HFF-Myc (cell line): ENCODE measurements at places on chromosomes 6 and 20.

DNA sequence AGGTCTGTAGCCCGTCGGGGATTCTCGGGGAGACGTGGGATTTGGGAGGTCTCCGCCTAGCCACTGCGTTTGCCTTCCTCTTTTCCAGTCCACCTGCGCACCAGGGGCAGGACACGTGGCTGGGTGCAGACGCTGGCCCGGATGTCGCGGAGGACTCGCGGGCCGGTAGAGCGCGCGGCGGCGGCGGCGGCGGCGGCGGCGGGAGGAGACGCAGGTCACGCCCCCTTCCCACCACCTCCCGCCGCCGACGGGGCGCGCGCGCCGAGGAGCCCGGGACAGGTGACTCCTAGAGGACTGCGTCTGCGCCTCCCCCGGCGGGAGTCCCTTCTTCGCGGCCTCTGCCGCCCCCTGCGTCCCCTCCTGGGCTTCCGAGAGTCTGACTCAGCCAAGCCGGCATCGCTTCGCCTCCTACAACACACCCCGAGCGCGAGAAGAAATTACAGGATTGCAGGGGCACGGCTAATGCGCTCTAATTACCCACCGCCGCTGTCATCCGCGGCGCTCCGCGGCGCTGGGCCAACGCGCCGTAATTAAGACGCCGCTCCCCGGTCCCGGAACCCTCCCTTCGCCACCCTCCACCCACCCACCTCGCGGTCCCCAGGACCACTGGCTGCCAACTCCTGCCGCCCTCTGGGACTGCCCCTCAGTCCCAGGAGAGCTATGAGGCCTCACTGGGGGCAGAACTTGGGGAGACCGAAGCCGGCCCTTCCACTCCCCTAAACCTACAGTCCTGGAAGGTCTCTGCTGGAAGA, 124.5 kb downstream of the MRPL14 start:
- DNase-seq, result no peak

GRCh38 chr20:39136798-39137197, 174.7 kb downstream of the DHX35 start:
- no peak for DNase-seq

- no peak for DNase-seq
Observed at GRCh38 chr6:157542414-157543160, 161.6 kb downstream of the ZDHHC14 start.

GRCh38 chr6:17006543-17006942, 95.3 kb upstream of the STMND1 start:
- no peak for DNase-seq

DNA sequence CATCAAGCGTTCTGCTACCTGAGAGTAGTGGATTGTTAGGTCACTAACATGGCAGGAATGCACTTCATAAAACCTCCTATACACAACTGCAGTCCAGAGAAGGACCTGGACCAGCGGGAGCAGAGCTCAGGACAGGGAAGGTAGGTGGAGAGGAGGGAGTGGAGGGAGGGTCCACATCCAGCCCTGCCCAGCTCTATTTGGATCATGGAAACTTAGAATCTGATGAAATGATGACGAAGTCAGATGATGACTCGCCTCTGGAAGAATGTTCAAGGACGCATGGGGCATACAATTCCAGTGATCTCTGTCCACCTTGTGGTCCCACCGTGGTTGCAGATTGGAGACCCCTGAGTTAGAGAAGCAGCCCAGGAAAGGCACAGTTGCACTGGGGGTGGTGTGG, 68.8 kb downstream of the CLIC5 start:
- no peak for DNase-seq

GRCh38 chr6:89729818-89730217, 89.8 kb downstream of the MDN1 start:
- no peak for DNase-seq

GRCh38 chr20:15396026-15396425, 1058.6 kb upstream of the FLRT3 start:
- DNase-seq, result no peak

GRCh38 chr6:27242589-27243265, 4.8 kb upstream of the PRSS16 start:
- no peak for DNase-seq

DNA sequence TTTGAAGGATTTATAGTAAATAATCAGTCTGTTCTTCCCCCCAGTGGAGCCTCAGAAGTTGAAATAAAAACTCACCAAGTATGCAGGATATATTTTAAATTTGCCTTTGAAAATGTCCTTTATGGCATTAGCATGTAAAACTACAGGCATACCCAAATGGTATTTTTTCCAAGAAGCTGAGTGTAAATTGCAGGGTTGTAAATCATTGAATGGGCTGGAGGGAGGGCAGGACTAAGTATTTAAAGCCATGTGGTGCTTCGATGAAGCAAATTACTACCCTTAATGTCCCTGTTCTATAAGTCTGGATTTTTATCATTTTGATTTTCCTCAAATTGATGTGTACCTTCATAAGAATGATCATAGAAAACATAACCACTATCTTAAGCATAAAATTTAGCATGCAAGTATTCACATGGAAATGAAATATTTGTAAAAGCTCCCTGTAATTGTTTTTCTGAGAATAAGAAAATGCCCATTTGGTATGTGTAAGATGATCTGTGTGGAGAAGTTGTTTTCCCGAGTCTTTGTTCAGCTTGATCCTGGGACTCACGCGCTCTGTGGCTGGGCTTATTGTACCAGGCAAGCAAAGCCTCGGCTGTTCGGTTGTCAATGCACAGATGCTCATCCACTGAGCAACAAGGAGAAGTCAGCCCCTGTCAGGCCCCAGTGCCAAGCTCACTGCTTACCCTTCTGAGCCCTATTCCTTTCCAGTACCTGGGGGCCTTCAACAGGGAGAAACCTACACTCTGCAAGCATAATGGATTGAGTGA, 66.7 kb downstream of the CD164 start:
- DNase-seq, result no peak

DNA sequence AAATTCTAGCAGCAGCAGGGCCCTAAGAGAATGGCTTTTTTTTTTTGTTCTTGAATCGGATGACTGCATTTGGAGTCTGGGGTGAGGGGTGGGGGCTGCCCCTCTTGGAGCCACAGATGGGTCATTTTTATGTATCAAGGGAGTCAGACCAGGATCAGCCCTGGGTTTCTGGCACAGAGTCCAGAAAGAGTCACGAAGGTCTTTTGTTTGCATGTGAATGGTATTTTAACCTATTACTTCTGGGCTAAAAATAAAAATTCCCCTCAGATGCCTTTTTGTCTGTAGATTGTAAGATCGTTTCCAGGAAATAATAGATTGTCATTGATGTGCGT, 72.5 kb downstream of the PHACTR3 start:
- DNase-seq, result no peak

GRCh38 chr6:136975089-136975715, 53.1 kb downstream of the SLC35D3 start:
- DNase-seq, result no peak

GRCh38 chr20:53934421-53935343, 135.7 kb downstream of the BCAS1 start:
- DNase-seq, result no peak

DNA sequence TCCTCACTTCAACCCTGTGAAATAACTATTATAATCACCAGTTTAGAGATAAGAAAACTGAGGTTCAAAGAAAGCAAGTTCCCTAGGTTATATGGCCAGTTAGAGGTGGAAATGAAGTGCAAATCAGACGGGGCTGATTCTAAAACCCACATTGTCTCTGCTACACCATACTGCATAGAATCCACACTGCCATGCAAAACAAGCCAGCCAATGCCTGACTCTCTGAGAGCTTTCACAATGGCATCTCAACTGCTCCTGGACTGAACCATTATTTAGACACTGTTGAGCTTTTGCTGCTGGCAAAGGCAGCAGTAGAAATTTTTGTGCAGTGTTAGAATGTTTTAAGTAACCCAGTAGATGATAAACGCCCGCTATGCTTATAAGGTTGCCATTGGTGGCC, 195.2 kb upstream of the CNR1 start:
- DNase-seq, result no peak

DNA sequence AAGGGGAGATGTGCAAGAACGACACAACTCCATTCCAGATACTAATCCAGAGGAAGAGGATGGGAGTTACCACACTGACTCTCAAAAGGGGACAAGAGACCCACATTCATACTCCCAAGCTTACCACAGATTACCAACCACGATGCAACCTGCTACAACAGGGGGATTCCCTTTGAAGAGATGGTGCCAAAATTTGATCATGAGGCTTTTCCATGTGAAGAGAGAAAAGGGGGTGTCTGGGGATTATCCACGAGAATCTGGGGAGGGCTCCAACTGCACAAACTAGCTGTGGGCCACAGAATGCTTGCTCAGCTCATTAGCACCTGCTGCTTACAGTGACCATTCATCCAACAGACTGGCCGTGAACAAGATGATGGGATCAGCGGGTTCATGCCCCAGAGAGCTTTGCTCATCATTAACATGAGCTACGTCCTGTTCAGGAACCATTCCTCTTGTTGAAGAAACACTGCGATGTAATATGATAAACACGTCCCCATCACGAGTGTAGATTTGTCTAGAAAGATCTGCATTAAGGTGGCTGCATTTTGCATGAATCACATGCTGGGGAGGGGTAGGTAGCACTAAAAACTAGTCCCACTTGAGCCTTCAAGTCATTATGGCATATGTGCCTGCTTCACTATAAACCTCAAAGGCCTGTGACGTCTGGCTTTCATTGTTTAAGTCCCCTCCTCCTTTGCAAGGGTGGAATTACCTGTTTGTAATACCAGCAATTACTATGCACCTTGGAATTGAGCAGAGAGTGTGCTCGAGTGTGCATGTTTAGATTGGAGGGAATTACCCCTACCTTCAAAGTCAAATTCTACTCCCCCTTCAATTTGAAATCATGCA, 4.0 kb downstream of the PLAGL2 start:
- no peak for DNase-seq

GRCh38 chr6:123804787-123805540, 1.3 kb downstream of the NKAIN2 start:
- DNase-seq, result no peak
